HCT116 (cell line): ENCODE measurements at places on chromosomes 1 and 21.

GRCh38 chr1:115286431-115287205 is 51.4 kb downstream of the NGF start:
- DNase-seq = no peak

GRCh38 chr1:231139125-231139649 is 22.7 kb upstream of the TRIM67 start:
- peak; percentile 4 for DNase-seq

GRCh38 chr1:116966791-116967190 is 34.8 kb upstream of the CD101 start:
- DNase-seq = no peak

DNA sequence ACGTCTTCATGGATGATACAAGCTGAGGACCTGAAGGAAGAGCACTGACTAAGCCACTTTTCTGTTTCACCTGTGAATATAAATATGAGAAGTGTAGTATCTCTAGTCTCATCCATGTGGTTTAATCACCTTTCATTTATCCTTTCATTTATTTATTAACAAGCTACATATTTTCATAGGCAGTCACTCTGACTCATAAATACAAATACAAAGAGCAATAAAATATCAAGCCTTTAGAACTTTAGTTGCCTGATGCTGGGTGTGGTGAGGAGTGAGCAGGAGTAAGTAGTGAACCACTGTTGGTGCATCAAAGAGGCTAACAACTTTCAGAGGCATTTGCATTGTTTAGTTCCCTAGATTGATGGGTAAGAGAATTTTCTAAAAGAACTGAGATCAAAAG is 269.0 kb upstream of the C1orf87 start:
- DNase-seq = no peak

- no peak for DNase-seq
These were observed 3.3 kb downstream of the CASZ1 start for GRCh38 chr1:10793129-10793651.

- DNase-seq = no peak
These were observed 20.2 kb downstream of the DESI2 start for GRCh38 chr1:244672946-244673682.

DNA sequence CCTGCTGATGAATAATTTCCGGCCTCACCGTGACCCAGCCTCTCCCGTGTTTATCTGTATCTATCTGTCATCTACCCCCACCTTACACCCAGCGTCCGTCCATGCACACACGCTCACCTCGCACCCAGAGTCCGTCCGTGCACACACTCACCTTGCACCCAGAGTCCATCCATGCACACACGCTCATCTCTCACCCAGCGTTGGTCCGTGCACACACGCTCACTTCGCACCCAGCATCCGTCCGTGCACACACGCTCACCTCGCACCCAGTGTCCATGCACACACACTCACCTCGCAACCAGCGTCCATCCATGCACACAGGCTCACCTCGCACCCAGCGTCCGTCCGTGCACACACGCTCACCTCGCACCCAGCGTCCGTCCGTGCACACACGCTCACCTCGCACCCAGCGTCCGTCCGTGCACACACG is 25.0 kb upstream of the COL18A1 start:
- DNase-seq = no peak

- DNase-seq = no peak
These were observed 27.6 kb downstream of the C2CD2 start for GRCh38 chr21:41926117-41926806.

GRCh38 chr21:42120101-42120902 is 49.2 kb downstream of the UMODL1 start:
- DNase-seq = no peak

DNA sequence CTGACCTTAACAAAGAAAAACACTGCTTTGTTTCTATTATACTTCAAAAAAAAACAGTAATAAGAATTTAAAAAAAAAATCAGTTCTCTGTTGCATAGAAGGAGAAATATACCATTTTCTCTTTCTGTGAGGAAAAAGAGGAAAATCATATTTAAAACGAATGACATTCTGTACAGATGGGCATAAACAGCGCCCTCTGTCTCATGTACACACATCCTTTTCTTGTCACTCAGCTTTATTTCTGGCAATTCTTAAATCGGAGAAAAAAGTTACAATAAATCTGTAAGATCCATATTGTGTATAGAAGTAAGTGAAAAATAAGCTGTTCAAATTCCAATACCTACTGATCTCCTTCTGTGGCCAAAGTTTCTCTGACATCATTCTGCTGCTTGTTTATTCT is 245.4 kb downstream of the SMYD3 start:
- DNase-seq = no peak

- no peak for DNase-seq
These were observed 482.8 kb upstream of the NFIA start for GRCh38 chr1:60599574-60599973.

DNA sequence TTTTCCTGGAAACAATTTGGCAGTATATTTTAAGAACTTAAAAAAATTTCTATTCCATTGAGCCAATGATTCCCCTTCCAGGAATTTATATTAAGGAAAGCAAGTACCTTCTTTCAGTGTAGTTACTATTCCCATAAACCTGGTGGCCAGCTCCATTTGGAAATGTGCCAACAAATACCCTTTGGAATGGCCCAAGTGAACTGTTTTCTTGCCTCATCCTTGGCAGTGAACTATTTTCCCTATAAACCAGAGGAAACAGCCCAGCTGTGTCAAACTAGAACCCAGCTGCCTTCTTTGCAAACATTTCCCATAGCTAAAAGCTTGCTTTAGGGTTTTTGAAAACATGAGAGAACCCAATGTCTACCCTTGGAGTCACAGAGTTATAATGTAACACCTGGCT is 496.9 kb downstream of the NEGR1 start:
- no peak for DNase-seq

DNA sequence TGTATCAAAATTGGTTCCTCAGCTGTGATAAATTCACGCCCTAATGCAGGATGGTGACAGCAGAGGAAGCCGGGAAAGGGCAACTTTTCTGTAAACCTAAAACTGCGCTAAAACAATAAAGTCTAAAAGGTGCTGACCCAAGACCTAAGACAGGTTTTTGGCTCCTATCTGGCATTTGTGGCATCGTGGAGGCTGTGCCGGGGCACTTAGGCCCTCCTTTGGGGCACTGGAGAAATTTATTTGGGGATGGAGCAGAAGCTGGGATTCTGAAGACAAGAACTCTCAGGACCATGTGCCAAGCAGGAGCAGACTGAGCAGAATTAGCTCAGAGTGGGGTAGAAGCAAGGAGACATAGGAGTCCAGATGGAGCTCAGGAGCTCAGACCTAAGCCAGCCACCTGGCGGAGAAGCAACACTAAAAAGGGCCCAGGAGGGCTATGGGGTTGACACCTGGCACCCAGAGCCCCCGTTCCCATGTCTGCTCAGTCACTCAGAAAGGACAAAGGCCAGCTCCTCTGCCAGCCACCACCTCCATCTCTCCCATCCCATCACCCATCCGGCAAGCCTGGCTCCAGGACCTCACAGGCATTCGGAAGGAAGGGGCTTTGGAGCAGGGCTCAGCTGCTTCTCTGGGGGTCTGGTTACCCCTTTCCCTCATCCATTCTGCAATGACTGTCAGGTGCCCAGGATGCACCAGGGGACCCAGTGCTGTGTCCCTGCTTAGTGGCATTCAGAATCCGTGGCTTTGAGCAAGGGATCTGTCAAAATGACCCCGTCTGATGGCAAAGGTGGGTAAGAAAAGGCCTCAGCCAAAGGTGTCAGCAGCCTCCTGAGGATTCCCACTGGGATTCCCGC is 347.7 kb downstream of the NPHP4 start:
- DNase-seq = no peak

DNA sequence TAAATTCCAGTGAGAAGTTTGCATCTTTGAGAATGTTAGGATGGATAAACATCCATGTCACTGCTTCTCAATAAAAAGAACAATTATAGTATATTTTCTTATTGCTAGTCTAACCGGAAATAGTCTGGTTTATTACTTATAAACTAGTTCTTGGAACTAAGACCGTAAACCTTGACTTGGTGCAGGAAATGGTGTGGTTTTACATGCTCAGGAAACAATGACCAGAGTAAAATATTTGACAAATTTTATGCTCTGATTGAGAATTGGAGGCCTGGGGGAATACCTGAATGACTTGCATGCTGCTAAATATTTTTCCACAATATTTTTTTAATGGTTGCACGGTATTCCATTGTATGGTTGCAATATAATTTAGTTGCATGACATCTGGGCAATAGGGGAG is 76.3 kb downstream of the XCL2 start:
- DNase-seq = no peak

GRCh38 chr1:68633141-68633919 is 136.4 kb upstream of the DEPDC1 start:
- DNase-seq = no peak

DNA sequence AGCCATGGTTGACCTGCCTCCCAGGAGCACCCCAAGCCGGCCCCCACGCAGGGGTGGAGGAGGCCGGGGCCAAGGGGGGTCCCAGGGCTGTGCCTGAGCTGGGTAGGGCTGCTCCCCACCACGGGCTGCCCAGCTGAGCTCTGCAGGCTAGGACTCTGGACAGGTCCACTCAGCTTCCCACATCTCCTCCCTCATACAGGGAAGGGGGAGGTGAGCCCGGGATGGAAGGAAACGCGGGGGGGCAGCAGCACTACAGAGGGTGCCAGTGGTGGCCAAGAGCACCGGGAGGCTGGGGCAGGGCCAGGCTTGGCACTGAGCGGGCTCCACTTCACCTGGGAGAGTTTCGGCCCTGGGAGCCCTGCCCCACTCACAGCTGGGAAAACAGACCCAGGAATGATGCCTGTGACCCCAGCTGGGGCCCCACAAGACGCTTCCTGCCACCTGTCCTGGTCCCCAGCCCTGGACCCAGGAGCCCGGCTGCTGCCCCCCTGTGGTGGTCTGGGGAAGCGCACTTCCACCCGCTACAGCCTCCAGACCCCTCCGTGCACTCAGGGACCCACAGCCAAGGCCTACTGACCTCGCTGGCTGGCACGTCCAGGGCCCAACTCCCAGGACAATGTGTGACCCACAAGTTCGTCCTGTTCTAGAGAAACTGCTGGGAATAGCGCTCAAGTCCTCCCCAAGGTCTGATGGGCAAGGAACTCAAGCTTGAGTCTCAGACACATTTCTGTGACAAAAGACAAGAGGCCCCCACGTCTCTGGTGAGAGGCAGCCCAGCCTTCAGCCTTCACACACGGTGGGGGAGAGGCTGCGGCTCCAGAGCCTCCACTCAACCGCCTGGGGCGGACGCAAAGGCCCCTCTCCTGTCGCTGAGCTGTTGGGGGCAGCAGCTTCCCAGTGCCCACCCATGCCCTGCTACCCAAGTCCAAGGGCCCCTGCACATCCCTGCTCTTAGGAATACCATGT is 3.0 kb downstream of the AURKAIP1 start:
- no peak for DNase-seq

DNA sequence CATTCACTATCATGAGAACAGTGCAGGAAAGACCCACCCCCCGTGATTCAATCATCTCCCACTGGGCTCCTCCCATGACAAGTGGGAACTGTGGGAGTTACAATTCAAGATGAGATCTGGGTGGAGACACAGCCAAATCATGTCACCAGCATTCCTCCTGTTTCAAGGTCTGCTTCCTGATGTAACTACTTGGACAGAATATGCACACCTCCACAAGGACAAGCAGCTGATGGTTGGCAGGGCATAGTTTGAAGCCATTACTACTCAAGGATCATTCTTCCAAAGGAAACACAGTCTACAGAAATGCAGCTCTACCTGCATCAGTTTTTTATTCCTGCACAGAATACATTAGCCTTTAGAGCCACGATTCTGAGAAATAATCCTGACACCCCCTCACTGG is 28.5 kb upstream of the RNF2 start:
- DNase-seq = no peak

GRCh38 chr1:26986658-26987057 is 6.8 kb upstream of the TRNP1 start:
- no peak for DNase-seq

- no peak for DNase-seq
These were observed 25.7 kb downstream of the STK40 start for GRCh38 chr1:36359911-36360550.

DNA sequence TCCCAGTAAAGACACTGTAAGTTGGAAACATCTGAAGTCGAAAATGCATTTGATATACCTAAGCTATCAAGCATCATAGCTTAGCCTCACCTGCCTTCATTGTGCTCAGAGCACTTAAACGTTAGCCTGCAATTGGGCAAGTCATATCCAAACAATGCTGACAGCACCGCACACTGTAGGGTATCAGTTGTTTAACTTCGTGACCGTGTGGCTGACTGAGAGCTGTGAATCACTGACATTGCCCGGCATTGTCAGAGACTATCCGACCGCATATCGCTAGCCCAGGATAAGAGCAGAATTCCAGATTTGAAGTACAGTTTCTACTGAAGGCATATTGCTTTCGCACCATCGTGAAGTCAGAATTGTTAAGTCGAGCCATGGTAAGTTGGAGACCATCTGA is 41.5 kb downstream of the GALNT2 start:
- DNase-seq = no peak

GRCh38 chr1:187696073-187696472 is 867.3 kb downstream of the PLA2G4A start:
- no peak for DNase-seq

DNA sequence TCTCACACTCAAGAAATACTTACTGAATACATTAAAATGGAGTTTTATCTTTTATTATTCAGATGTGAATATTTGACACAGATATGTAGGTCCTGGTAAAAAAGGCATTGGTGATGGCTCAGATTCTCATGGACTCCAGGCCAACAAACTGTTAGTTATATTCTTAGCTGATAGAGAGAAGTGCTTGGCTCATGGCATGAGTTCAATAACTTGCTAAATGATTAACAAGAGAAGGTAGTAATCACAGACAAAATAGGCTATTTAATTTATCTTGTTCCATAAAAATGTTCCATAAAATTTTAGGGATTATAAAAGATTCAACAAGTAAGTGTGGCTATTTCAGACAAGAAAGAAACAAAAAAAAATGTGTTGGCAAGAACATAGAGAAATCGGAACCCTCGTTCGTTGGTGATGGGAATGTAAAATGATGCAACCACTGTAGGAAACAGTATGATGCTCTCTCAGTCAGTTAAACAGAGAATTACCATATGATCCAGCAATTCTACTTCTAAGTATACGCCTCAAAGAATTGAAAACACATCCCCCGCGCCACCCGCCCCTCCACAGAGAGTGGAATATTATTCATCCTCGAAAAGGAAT is 737.8 kb upstream of the ADAMTS5 start:
- DNase-seq = no peak
